ENCODE measurements at places on chromosomes 16 and 17. TPM values are rescaled to one million over a fixed set of nuclear protein-coding genes. Genes with fewer than 3 reads are reported as not detected.

GRCh38 chr16:85286066-85286831, 174.0 kb upstream of the CIBAR2 start:
- no peak overlapping the region for H3K4me3 ChIP-seq
- H3K4me1 ChIP-seq: no peaks in the 10 kb centered on the region
- no peak for DNase-seq
- no peak overlapping the region for H3K27ac ChIP-seq

DNA sequence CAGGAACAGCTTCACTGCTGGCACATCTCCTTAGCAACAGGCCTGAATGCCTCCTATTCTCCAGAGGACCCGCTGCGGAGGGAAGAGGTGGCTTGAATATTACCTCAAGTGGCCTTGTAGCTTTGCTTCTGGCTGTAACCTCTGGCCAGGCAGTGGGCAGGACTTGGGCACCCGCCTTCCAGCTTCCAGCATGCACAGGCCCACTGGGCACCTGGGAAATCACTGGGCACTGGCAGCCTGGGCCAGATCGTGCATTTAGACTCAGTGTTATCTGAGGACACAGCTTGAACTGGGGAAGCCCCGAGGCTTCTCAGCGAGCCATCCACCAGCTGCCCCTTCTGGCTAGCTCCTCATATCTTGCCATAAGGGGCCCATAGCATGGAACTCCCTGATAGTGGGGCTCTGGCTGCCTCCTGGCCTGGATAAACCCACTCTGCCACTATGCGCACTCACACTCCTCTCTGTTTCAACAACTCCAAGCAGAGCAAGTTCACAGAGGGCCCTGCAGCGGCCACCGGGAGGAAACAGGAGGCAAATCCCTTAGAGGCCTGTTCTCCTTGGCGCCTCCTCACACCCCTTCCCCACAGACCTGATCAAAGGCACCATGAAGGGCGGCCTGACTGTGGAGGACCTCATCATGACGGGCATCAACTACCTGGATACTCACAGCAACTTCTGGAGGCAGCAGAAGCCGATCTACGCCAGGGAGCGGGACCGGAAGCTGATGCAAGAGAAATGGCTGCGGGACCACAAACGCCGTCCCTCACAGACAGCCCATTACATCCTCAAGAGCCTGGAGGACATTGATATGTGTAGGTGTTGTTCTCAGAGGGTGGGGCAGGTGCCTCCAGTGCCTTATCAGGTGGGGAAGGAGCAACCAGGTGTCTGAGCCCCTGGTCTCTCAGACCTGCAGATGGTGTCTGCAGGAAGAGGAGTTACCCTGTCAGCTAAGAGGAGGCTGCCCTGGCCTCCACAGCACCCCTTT, 7.8 kb downstream of the ODAD4 start:
- H3K27ac ChIP-seq: no peak overlapping the region
- H3K27me3 ChIP-seq: no peaks in the 10 kb centered on the region
- H3K4me1 ChIP-seq: no peaks in the 10 kb centered on the region
- no peak for DNase-seq
- no peak overlapping the region for H3K4me3 ChIP-seq

DNA sequence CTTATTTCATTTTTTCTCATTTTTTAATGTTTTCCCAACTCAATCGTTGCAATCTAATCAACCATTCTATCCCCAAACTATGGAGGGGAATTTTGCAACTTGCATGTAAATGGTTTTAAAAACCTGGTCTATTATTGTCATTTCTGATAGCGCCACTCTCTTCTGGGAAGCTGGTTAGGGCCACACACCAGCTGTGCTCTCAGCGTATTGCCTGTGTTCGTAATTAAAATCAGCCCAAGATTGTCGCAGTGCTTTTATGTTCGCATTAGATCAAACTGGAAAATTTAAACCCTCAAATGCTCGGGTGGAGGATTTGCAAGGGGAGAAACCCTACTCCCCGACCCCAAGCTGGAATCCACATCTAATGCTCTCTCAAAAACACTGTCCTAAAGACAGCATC, 123.5 kb upstream of the CACNG5 start:
- no peaks in the 10 kb centered on the region for H3K27me3 ChIP-seq
- no peak for DNase-seq
- peaks cover 13% of the 10 kb centered on the region for H3K4me1 ChIP-seq

- no peaks in the 10 kb centered on the region for H3K27me3 ChIP-seq
- no peaks in the 10 kb centered on the region for H3K4me1 ChIP-seq
- H3K36me3 ChIP-seq: peaks cover 55% of the 10 kb centered on the region
- no peak overlapping the region for H3K27ac ChIP-seq
Measured at GRCh38 chr17:81263371-81264181, 24.5 kb downstream of the NDUFAF8 start.

DNA sequence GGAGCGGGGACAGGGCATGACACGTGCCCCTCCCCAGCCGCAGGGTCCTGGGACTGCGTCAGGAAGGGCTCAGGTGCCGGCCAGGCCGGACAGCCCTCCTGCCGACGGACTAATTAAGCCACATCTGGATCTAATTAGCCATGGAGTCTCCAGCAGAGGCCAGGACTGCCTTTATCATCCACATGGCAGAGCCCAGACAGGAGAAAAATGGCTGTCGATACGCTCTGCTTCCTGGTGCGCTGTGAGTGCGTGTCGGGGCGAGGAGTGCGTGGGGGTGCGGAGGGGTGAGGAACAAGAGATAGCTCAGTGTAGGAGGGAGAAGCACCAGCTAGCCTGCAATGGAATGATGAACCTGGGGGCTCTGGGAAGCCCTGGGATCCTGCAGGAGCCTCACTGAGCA, 218.8 kb downstream of the IRF8 start:
- H3K27ac ChIP-seq: no peak overlapping the region
- no peaks in the 10 kb centered on the region for H3K36me3 ChIP-seq
- no peaks in the 10 kb centered on the region for H3K4me1 ChIP-seq

The TMEM114 gene
- not detected for total RNA-seq

The PGS1 gene
- total RNA-seq: 44.4 TPM

The RFWD3 gene
- 83.6 TPM for total RNA-seq

The PIPOX gene
- 1.8 TPM for total RNA-seq

The MT4 gene
- total RNA-seq: not detected
